ENCODE measurements at places on chromosomes 7 and 10.

DNA sequence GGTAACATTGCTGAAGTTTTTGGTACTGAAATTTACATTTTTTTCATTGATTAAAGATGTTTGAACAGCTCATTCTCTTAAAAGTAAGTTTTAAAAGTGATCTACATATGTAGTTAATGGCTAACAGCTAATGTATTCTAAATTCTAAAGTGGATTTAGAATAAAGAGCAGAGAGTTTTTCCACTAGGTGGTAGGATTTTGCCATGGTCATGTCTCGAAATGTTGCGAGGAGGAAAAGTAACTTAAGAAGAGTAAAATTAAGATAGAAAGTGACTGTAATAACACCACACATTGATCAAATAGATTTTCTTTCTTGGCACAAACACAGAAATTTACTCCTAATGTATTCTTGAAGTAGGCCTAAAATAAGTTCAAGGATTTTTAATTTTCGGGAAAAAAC lies 19.8 kb downstream of the LSMEM1 start:
- no peak overlapping the region for H3K27ac ChIP-seq
- no peaks in the 10 kb centered on the region for H3K36me3 ChIP-seq
- no peaks in the 10 kb centered on the region for H3K4me1 ChIP-seq
- H3K4me3 ChIP-seq, result no peak overlapping the region
- H3K27me3 ChIP-seq, result no peaks in the 10 kb centered on the region
- no peak for DNase-seq

- H3K4me3 ChIP-seq, result no peak overlapping the region
- H3K27ac ChIP-seq, result no peak overlapping the region
- no peaks in the 10 kb centered on the region for H3K4me1 ChIP-seq
- DNase-seq, result no peak
- H3K27me3 ChIP-seq, result no peaks in the 10 kb centered on the region
Observed at GRCh38 chr10:17427666-17428350, 26.6 kb downstream of the ST8SIA6 start.

GRCh38 chr10:87868277-87868676 lies 4.9 kb downstream of the PTEN start:
- H3K36me3 ChIP-seq, result no peaks in the 10 kb centered on the region
- no peaks in the 10 kb centered on the region for H3K27me3 ChIP-seq
- peak overlapping the region; percentile 48 for H3K4me3 ChIP-seq
- no peak overlapping the region for H3K27ac ChIP-seq
- H3K4me1 ChIP-seq, result no peaks in the 10 kb centered on the region

DNA sequence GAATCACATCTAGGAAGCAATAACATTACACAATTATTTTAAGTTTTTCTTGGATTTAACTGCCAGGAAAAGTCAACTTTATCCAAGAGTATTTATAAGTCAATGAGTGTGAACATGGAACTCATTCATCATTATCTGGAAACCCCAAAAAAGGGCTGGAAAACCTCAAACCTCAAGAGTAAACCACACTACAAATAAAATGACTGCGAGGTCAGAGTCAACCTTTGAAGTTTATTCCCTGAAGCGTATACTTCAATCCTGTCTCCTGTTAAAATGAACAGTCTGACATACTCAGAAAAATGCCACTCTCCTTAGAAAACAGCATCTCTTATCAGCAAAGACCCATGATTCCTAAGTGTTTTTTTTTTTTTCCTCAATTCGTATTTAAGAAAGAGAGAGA lies 86.5 kb downstream of the RELN start:
- no peak for DNase-seq
- H3K36me3 ChIP-seq, result no peaks in the 10 kb centered on the region
- H3K27ac ChIP-seq, result no peak overlapping the region

- H3K4me1 ChIP-seq, result no peaks in the 10 kb centered on the region
- no peak overlapping the region for H3K4me3 ChIP-seq
- H3K36me3 ChIP-seq, result no peaks in the 10 kb centered on the region
- H3K27ac ChIP-seq, result no peak overlapping the region
- no peak for DNase-seq
- H3K27me3 ChIP-seq, result no peaks in the 10 kb centered on the region
Observed at GRCh38 chr7:106620676-106621075, 40.3 kb downstream of the CCDC71L start.

GRCh38 chr10:99042051-99042771 lies 193.4 kb downstream of the HPSE2 start:
- DNase-seq, result no peak
- no peaks in the 10 kb centered on the region for H3K36me3 ChIP-seq
- no peak overlapping the region for H3K4me3 ChIP-seq
- H3K4me1 ChIP-seq, result no peaks in the 10 kb centered on the region
- no peak overlapping the region for H3K27ac ChIP-seq

- no peaks in the 10 kb centered on the region for H3K27me3 ChIP-seq
- no peak overlapping the region for H3K4me3 ChIP-seq
- no peak overlapping the region for H3K27ac ChIP-seq
- no peaks in the 10 kb centered on the region for H3K4me1 ChIP-seq
- DNase-seq, result no peak
Observed at GRCh38 chr10:17464545-17464944, 10.2 kb upstream of the ST8SIA6 start.

DNA sequence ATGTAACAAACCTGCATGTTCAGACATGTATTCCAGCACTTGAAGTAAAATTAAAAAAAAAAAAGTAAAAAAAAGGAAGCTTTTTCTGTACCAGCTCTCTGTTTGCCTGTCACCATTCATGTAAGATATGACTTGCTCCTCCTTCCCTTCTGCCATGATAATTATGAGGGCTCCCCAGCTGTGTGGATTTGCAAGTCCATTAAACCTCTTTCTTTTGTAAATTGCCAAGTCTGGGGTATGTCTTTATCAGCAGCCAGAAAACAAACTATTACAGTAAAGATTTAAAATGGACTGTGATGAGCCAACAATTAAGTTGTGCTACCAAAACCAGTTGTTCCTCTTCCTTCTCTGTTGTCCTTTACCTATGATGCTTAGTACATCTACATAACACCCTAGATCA lies 619.6 kb downstream of the ARL4A start:
- no peaks in the 10 kb centered on the region for H3K4me1 ChIP-seq
- H3K27me3 ChIP-seq, result no peaks in the 10 kb centered on the region
- H3K36me3 ChIP-seq, result no peaks in the 10 kb centered on the region
- no peak overlapping the region for H3K27ac ChIP-seq

- H3K27me3 ChIP-seq, result no peaks in the 10 kb centered on the region
- no peak overlapping the region for H3K27ac ChIP-seq
- H3K4me3 ChIP-seq, result no peak overlapping the region
- no peaks in the 10 kb centered on the region for H3K36me3 ChIP-seq
- DNase-seq, result no peak
Observed at GRCh38 chr7:155631155-155631554, 13.3 kb upstream of the RBM33 start.

Measured in aorta (tissue), 5 donors.